Right lobe of liver (tissue), 6 donors: ENCODE measurements at places on chromosomes 2 and 18. TPM values are rescaled to one million over a fixed set of nuclear protein-coding genes. Genes with fewer than 3 reads are reported as not detected.

The FAM124B gene
- total RNA-seq = 0.62 TPM

The VWA3B gene
- 0.12 TPM for total RNA-seq

The MROH2A gene
- 7.6 TPM for total RNA-seq

The MAL gene
- total RNA-seq = not detected

The DNAJC27 gene
- 2.0 TPM for total RNA-seq

The PAIP2B gene
- 30.1 TPM for total RNA-seq

The RNF125 gene
- total RNA-seq = 6.5 TPM

The SELENOI gene
- total RNA-seq = 33.2 TPM

The HTR2B gene
- total RNA-seq = 0.92 TPM

The CPLX4 gene
- not detected for total RNA-seq

The GCG gene
- total RNA-seq = not detected

- H3K4me1 ChIP-seq = no peaks in the 10 kb centered on the region
- H3K27me3 ChIP-seq = no peaks in the 10 kb centered on the region
- no peaks in the 10 kb centered on the region for H3K36me3 ChIP-seq
- no peak overlapping the region for H3K4me3 ChIP-seq
Observed at GRCh38 chr2:182447863-182448262, 21.0 kb upstream of the PDE1A start.

GRCh38 chr2:70990216-70990615 is 4.5 kb downstream of the TEX261 start:
- no peaks in the 10 kb centered on the region for H3K27me3 ChIP-seq
- no peak for DNase-seq
- peaks cover 13% of the 10 kb centered on the region for H3K4me1 ChIP-seq
- no peak overlapping the region for H3K27ac ChIP-seq

GRCh38 chr18:11871501-11871900 is 20.3 kb downstream of the CHMP1B start:
- H3K27me3 ChIP-seq = no peaks in the 10 kb centered on the region
- no peaks in the 10 kb centered on the region for H3K4me1 ChIP-seq
- H3K4me3 ChIP-seq = no peak overlapping the region
- no peak for DNase-seq
- H3K36me3 ChIP-seq = no peaks in the 10 kb centered on the region

DNA sequence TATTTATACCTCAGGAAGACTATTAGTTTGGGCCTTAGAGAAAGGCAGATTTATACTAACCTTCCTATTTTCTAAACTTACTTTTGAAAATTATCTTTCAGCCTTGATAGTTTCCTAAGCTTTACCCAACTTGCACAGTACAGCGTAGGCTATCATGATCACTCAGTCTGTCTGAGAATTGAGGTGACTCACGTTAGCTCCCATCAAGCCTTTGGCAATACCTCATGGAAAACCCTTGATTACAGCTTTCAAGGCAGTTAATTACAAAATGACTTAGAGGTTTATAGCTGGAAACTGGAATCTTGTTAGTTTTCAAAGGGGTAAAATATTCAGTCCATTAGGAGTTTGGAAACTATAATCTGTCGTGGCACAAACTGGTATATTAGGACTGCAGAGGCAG is 26.4 kb upstream of the ARMC9 start:
- no peaks in the 10 kb centered on the region for H3K4me1 ChIP-seq
- no peaks in the 10 kb centered on the region for H3K27me3 ChIP-seq
- no peak overlapping the region for H3K4me3 ChIP-seq
- DNase-seq = no peak

DNA sequence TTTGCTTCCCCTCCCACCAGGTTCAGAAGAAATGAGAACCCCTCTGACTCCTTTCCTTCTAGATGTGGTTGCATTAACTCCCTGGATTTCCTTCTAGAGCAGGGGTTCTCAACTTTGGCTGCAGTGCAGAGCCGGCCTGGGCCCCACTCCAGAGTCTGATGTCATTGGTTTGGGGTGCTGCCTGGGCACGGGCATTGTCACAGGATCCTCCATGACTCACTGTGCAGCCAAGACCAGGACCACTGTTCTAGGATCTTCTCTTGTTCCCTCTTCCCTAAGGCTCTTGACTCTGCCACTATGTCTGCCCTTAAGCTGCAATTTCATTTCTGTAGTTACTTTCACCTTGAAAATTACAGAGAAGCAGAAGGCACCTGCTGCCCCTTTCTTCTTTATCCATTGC is 31.8 kb downstream of the TBC1D8 start:
- H3K27me3 ChIP-seq = no peaks in the 10 kb centered on the region
- H3K4me3 ChIP-seq = no peak overlapping the region
- peak overlapping the region; percentile 64 for H3K27ac ChIP-seq
- no peaks in the 10 kb centered on the region for H3K36me3 ChIP-seq
- peaks cover 78% of the 10 kb centered on the region for H3K4me1 ChIP-seq

DNA sequence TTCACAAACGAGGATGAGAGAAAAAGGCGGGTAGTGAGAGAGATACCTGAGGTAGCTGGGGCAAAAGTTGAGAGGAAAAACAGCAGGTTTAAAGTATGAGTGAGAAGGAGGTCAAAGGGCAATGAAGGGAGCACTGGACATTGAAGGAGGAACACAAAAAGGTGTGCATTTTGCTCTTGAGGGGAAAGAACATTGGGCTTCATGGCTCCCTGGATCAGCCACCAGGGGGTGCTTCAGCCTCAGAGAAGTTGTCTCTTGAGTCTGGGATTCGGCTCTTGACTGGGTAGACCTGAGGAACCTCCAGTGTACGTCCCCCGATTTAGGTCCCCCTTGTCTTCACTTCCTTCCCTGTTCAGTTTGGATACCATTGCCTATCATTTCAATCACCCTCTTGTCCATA is 128.5 kb downstream of the RAPGEF4 start:
- H3K27me3 ChIP-seq = no peaks in the 10 kb centered on the region
- H3K27ac ChIP-seq = no peak overlapping the region
- no peaks in the 10 kb centered on the region for H3K4me1 ChIP-seq
- no peak overlapping the region for H3K4me3 ChIP-seq

GRCh38 chr2:229133155-229133772 is 137.8 kb downstream of the PID1 start:
- H3K36me3 ChIP-seq = no peaks in the 10 kb centered on the region
- no peak for DNase-seq
- H3K27ac ChIP-seq = no peak overlapping the region
- no peak overlapping the region for H3K4me3 ChIP-seq
- no peaks in the 10 kb centered on the region for H3K27me3 ChIP-seq

DNA sequence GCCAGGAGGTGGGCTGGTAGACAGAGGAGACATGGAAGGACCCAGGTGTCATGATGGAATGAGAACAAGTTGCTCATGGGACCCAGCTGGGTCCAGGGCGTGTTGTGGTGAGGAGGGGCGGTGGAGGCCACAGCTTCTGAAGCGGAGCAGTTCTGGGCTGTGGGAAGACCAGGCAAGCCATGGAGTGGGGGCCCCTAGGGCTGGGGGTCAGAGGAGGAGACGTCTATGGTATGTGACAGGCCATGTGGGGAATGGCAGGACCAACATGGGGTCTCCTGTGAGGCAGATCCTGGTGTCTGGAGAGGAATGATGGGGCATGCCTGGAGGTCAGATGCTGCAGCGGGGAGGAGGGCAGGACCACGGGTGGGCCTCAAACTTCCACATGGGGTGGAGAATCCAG is 16.9 kb downstream of the MYO7B start:
- H3K36me3 ChIP-seq = no peaks in the 10 kb centered on the region
- no peak overlapping the region for H3K27ac ChIP-seq
- DNase-seq = peak; percentile 25
- H3K27me3 ChIP-seq = no peaks in the 10 kb centered on the region

DNA sequence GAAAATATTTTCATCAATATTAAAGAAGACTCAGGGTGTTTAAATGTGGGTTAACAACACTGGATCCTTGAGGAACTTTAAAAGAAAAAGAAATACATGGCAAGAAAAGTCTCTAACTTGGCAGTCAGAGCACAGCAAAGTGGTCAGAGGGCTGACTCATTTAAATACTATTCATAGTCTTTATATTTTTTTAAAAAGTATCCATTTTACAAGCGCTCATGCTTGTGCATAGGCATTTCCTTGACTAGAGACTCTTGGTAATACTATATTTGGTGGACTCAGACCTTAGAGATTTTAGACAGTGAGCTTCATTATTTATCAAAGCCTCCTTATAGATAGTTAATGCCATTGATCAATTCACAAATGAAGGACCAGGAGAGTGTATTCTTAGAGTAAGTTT is 110.2 kb downstream of the ABCA12 start:
- H3K27ac ChIP-seq = no peak overlapping the region
- no peaks in the 10 kb centered on the region for H3K27me3 ChIP-seq
- no peak overlapping the region for H3K4me3 ChIP-seq
- no peak for DNase-seq

- H3K4me1 ChIP-seq = no peaks in the 10 kb centered on the region
- H3K4me3 ChIP-seq = no peak overlapping the region
- H3K27ac ChIP-seq = no peak overlapping the region
- DNase-seq = no peak
- H3K36me3 ChIP-seq = no peaks in the 10 kb centered on the region
- no peaks in the 10 kb centered on the region for H3K27me3 ChIP-seq
Observed at GRCh38 chr2:230708204-230708603, 4.4 kb upstream of the CAB39 start.

DNA sequence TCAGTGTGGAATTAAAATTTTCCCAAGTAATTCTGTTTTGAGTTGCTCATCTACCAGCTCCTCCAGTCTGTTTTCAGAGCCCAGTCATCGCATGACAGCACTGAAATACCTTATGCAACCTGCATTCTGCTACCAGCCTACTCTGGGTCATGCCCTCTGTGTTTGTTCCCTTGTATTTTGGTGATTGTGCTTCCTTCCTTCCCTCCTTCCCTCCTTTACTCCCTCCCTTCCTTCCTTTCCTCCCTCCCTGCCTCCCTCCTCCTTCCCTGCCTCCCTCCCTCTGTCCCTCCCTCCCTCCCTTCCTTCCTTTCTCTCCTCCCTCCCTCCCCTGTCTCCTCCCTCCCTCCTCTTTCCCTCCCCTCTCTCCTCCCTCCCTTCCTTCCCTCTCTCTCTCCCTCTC is 289.6 kb downstream of the CDH2 start:
- no peaks in the 10 kb centered on the region for H3K27me3 ChIP-seq
- H3K27ac ChIP-seq = no peak overlapping the region
- H3K36me3 ChIP-seq = no peaks in the 10 kb centered on the region
- H3K4me1 ChIP-seq = no peaks in the 10 kb centered on the region
- DNase-seq = no peak
- no peak overlapping the region for H3K4me3 ChIP-seq

GRCh38 chr2:113069676-113070605 is 2.2 kb downstream of the IL1F10 start:
- no peaks in the 10 kb centered on the region for H3K36me3 ChIP-seq
- no peak overlapping the region for H3K27ac ChIP-seq
- no peak for DNase-seq
- no peak overlapping the region for H3K4me3 ChIP-seq
- H3K27me3 ChIP-seq = no peaks in the 10 kb centered on the region
- no peaks in the 10 kb centered on the region for H3K4me1 ChIP-seq

DNA sequence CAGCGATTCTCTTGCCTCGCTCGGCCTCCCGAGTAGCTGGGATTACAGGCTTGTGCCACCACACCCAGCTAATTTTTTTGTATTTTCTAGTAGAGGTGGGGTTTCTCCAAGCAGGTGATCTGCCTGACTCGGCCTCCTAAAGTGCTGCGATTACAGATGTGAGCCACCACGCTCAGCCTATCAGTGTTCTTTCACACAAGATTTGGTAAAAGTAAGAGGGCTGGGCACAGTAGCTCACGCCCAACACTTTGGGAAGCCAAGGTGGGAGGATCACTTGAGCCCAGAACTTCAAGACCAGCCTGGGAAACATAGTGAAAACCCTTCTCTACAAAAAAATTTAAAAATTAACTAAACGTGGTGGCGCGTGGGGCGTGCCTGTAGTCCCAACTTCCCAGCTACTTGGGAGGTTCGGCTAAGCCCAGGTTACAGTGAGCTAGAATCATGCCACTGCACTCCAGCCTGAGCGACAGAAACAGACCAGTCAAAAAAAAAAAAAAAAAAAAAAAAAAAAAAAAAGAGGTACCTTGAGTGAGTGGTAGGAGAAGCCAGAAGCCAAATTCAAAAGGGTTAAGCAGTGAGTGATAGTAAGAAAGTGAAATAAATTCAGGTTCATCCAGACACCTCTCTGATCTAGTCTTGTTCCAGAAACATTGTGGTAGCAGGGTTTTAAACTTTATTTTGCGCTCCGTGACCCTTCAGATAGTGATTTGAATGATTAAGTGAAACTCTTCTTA is 981 bp downstream of the MRPL53 start:
- H3K36me3 ChIP-seq = peaks cover 9% of the 10 kb centered on the region
- peak overlapping the region; percentile 65 for H3K4me3 ChIP-seq
- DNase-seq = no peak
- peak overlapping the region; percentile 88 for H3K27ac ChIP-seq
- no peaks in the 10 kb centered on the region for H3K4me1 ChIP-seq
- no peaks in the 10 kb centered on the region for H3K27me3 ChIP-seq

- DNase-seq = no peak
- H3K4me3 ChIP-seq = no peak overlapping the region
- peak overlapping the region; percentile 20 for H3K27ac ChIP-seq
- H3K36me3 ChIP-seq = peaks cover 12% of the 10 kb centered on the region
- H3K4me1 ChIP-seq = peaks cover 8% of the 10 kb centered on the region
Observed at GRCh38 chr2:101883860-101884259, 107.9 kb upstream of the IL1R2 start.

DNA sequence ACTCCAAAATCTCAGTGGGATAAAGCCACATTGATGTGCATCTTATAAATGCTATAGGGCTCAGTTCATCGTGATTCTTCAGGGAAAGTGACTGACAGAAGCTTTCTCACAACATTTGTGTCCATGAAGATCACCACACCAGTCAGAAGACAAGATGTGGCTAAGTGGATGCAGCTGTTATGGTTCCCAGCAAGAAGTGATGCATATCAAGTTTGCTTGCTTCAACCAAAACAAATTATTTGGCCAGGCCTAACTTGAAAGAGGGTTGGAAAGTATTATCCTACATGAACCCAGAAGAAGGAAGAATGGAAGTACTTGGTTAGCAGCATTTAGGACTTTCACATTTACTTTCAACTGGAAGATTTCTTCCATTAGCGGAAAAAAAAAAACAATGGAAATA is 210.0 kb upstream of the ACVR2A start:
- H3K4me1 ChIP-seq = no peaks in the 10 kb centered on the region
- H3K4me3 ChIP-seq = no peak overlapping the region
- no peak overlapping the region for H3K27ac ChIP-seq
- no peaks in the 10 kb centered on the region for H3K36me3 ChIP-seq
- no peaks in the 10 kb centered on the region for H3K27me3 ChIP-seq

GRCh38 chr2:40213619-40214018 is 238.3 kb downstream of the SLC8A1 start:
- no peaks in the 10 kb centered on the region for H3K36me3 ChIP-seq
- no peak overlapping the region for H3K27ac ChIP-seq
- H3K4me1 ChIP-seq = no peaks in the 10 kb centered on the region

GRCh38 chr2:219133976-219134375 is 26.6 kb downstream of the NHEJ1 start:
- H3K27me3 ChIP-seq = no peaks in the 10 kb centered on the region
- no peaks in the 10 kb centered on the region for H3K36me3 ChIP-seq
- H3K27ac ChIP-seq = no peak overlapping the region
- peaks cover 9% of the 10 kb centered on the region for H3K4me1 ChIP-seq
- H3K4me3 ChIP-seq = no peak overlapping the region

DNA sequence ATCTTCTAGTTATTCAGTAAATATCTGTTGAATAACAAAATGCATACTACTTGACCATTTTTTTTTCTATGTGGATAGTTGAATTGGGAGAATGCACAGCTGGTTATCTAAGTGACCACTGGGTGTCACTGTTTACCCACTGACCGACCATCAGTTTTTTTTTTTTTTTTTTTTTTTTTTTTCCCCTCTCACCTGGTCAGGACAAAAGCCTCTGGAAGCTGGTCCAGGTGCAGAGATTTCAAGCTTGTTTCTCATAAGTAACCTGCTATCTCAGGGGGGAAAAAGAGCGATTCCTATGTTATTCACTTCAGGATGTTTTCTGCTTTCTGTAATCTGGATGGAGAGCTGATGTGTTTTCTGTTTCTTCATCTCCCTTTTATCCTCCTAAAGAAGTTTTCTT is 256.0 kb downstream of the DCDC2C start:
- H3K27ac ChIP-seq = no peak overlapping the region
- no peaks in the 10 kb centered on the region for H3K4me1 ChIP-seq
